H4 (cell line): ENCODE measurements at places on chromosomes 6 and 20. TPM values are rescaled to one million over a fixed set of nuclear protein-coding genes. Genes with fewer than 3 reads are reported as not detected.

- no peak for DNase-seq
Measured at GRCh38 chr6:27452496-27452897, 20.4 kb downstream of the ZNF184 start.

DNA sequence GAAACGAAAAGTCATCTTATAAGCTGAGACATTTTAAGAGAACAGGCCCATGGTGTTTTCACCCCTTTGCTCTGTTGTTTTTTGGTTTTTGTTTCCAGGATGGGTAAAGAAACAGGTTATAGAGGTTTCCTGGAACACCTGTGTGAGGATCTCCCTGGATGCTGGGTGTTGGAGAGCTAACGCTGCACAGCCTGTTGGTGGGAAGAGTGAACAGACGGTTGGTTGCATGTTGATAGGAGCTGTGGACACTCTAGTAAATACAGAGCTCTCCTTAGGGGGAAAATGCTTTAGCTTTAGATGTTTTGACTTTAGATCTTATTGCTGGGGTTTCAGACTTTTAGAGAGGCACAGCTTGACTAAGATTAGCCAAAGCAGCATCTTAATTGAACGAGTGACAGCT, 235.2 kb downstream of the SOX4 start:
- DNase-seq, result no peak

RBM24 gene
- total RNA-seq, result 1.0 and 1.1 TPM in 2 replicates

DNA sequence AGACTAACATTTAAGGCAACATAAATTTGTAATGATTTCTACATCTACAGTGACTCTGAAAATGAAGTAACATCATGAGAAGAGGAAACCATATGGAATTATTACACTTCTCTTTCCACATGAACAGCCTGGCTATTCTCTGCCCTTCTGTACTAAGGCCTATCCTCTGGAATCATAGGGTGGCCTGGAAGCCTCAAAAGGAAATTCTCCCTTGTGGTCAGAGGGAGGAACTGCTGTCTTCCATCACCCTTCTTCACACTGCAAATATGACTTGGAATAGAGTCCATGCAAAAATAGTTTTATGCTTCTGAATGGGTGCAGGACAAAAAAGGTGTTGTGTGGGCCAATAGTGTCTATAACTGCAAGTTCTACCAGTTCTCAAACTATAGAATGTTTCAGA, 44.6 kb upstream of the SH3BGRL2 start:
- DNase-seq, result no peak

ADGRB3 gene
- 0.79 and 1.1 TPM in 2 replicates for total RNA-seq

EDEM2 gene
- total RNA-seq, result 38.7 and 40.1 TPM in 2 replicates

PARD6B gene
- 1.6 and 3.3 TPM in 2 replicates for total RNA-seq

DNA sequence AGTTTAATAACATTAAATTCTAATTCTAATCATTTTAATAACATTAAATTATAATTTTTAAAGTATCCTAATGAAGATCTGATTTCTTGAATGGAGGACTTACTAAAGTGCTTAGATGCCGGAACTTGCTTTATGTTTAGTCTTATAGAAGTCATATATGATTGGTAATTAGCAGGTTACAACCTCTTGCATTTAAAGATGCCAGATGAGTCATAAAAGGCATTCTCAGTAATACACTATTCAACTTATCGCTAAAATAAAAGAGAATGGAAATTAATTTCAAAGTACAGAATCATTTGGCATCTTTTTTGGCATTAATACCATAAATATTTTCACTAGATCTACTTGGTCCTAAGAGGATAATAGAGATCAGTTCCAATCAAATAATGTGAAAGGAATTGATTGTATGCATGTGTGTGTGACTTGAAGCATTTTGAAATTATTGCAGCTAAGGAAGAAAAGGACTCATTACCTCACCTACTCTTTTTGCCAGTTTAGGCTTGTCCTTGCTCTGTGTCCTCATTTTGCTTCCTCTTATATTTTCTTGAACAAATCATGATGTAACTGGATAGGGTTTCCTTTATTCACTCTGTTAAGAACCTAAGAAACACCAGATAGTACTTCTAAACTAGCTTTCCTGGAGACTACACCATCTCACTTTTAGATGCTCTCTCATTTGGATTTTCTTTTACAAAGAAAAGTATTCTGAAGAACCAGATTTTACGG, 2.7 kb downstream of the COL21A1 start:
- DNase-seq, result no peak

CLPSL1 gene
- total RNA-seq, result not detected in 2 replicates

ADGRG6 gene
- 0.49 and 0.68 TPM in 2 replicates for total RNA-seq

SYCP2 gene
- total RNA-seq, result 0.23 and 2.1 TPM in 2 replicates

DBNDD2 gene
- total RNA-seq, result 2.7 and 3.8 TPM in 2 replicates

DNA sequence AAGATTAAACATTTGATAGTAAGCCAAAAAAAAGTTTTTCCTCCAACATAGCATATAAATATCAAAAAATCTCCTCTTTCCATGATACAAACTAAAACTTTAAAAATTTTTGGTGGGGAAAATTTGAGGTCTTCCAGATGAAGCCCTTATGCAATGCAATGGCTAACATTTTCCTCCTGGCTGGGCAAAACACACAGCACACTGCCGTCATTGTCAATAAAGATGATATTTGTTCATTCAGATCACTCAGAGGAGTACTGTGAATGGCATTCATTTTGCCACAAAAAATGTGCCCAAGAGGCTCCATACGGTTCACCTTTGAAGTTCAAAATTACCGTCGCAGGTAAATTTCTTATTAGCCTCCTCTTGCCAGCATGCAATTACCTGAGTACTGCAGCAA, 33.9 kb upstream of the FBXO9 start:
- no peak for DNase-seq

GRCh38 chr6:101167638-101168037, 225.9 kb upstream of the GRIK2 start:
- DNase-seq, result no peak

GRCh38 chr20:15076785-15077184, 739.4 kb upstream of the FLRT3 start:
- DNase-seq, result no peak

GRCh38 chr20:10093087-10093591, 58.4 kb downstream of the ANKEF1 start:
- DNase-seq, result peak; percentile 78

DNA sequence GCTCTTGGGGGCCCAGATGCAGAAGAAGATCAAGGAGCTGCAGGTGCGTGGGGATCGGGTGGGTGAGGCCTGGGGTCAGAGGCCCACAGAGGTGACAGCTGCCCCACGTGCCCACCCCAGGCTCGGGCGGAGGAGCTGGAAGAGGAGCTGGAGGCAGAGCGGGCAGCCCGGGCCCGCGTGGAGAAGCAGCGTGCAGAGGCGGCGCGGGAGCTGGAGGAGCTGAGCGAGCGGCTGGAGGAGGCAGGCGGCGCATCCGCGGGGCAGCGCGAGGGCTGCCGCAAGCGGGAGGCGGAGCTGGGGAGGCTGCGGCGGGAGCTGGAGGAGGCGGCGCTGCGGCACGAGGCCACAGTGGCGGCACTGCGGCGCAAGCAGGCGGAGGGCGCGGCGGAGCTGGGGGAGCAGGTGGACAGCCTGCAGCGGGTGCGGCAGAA, 41.5 kb downstream of the MYH7B start:
- no peak for DNase-seq

GRCh38 chr6:7546383-7546782, 4.9 kb downstream of the DSP start:
- no peak for DNase-seq

- no peak for DNase-seq
Measured at GRCh38 chr20:41415191-41415590, 48.6 kb upstream of the EMILIN3 start.

DNA sequence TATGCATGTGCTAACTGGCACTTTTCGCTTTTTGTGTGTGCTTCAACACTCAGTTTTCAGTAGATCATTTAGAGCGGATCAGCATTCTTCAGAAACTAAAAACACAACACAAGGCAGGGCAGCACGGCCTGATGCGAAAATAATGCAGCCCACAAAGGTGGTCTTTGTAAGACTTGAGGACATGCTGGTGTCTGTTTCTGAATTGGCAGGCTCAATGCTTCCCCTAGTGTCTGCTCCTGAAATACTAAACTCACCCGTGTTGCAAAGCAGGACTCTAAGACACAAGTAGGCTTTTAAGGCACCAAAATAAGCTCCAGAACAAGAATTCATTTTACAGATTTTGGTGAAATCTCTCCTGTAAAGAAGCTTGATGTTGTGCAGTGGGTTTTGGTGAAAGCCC, 676.5 kb downstream of the TENT5A start:
- DNase-seq, result peak; percentile 3

DNA sequence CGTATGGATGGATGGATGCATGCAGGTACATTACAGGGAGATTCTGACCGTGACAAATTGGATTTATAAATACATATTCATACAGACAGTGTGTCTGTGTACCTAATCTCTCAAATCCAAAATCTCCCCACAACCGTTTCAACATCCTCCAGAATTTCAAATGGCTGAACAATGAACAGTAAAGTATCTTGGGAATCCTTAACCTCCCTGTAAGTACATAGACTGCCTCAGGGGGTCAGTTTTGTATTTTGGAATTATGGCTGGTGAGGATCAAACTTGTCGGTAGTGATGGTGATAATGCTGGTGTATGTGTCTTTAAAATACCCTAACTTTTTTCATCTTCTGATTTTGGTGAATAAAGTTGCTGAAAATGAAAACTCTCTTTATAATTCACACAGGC, 246.2 kb downstream of the FOXC1 start:
- DNase-seq, result no peak

GRCh38 chr6:34514112-34514511, 42.0 kb downstream of the SPDEF start:
- no peak for DNase-seq

DNA sequence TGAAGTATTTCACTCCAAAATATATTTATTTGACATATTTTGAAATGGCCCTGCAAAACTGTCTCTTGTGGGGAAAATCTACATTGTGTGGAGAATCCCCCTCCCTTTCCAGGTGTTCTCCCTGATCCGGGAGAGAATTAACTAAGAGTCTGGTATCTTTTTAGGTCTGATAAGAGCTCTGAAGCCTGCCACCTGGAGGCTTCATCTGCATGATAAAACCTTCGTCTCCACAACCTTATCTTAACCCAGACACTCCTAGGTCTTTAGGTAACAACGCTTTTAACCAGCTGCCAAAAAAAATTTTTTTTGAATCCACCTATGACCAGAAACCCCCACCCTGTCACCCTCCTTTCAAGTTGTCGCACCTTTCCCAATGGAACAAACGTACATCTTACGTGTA, 43.0 kb downstream of the FAM184A start:
- DNase-seq, result no peak

GRCh38 chr6:100493206-100493888, 28.6 kb upstream of the SIM1 start:
- DNase-seq, result no peak

DNA sequence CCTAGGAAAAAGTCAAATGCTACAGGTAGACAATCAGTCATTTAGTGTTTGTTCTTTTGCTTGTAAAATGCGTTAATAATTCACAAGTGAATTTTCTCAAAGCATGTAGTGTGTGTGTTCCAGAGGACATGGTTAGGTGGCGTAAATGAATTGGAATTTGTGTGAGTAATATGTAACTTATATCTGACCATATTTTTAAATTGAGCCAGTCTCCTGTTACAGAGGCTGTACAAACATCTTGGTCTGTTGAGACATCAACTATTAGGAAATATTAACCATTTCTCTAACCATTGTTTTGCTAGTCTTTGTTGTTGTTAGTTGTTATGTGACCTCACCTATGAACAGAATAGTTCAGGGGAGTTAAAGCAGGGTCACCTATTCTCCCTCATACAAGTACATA, 22.7 kb downstream of the MCM8 start:
- DNase-seq, result no peak

TPBG gene
- total RNA-seq, result 15.9 and 20.3 TPM in 2 replicates

DEFB132 gene
- not detected in 2 replicates for total RNA-seq

GPR63 gene
- total RNA-seq, result 2.2 and 2.4 TPM in 2 replicates

DNA sequence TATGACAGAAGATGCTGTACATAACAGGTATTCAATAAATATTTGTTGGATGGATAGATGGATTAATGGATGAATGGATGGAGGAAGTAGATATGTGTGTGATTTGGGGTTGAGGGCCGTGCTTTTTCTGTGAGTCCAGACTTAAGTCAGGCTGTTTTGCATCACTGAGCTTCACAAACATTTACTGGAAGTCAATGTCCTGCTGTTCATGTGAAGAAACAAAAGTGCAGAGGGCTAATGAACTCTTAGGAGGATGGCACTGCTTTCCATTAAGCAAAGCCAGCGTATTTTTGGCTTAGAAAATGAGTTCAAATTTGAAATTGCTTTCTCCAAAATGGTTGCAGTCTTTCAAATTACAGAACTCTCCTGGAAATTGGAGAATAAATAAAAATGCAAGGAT, 260.6 kb upstream of the SASH1 start:
- no peak for DNase-seq

- DNase-seq, result no peak
Measured at GRCh38 chr6:147779624-147780023, 271.1 kb downstream of the SAMD5 start.

GRCh38 chr20:3228750-3229032, 10.3 kb downstream of the SLC4A11 start:
- no peak for DNase-seq

GRCh38 chr6:89836639-89837222, 7.1 kb downstream of the CASP8AP2 start:
- DNase-seq, result no peak

PDCD2 gene
- 56.3 and 68.0 TPM in 2 replicates for total RNA-seq

SLC13A3 gene
- 0.12 TPM in 1 of 2 replicates, not detected in the other for total RNA-seq

- no peak for DNase-seq
Measured at GRCh38 chr6:135411339-135411738, 86.2 kb downstream of the AHI1 start.

FOXQ1 gene
- total RNA-seq, result 0.52 and 0.90 TPM in 2 replicates

GRCh38 chr6:38714239-38715015, 684 bp upstream of the DNAH8 start:
- DNase-seq, result no peak

- no peak for DNase-seq
Measured at GRCh38 chr20:21395666-21396598, 1.4 kb downstream of the NKX2-4 start.

- no peak for DNase-seq
Measured at GRCh38 chr6:15416932-15417509, 171.2 kb downstream of the JARID2 start.

TSHZ2 gene
- 0.33 and 1.4 TPM in 2 replicates for total RNA-seq

SPATA25 gene
- 0.12 and 1.0 TPM in 2 replicates for total RNA-seq

JPH2 gene
- total RNA-seq, result 0.15 TPM in 1 of 2 replicates, not detected in the other

DNA sequence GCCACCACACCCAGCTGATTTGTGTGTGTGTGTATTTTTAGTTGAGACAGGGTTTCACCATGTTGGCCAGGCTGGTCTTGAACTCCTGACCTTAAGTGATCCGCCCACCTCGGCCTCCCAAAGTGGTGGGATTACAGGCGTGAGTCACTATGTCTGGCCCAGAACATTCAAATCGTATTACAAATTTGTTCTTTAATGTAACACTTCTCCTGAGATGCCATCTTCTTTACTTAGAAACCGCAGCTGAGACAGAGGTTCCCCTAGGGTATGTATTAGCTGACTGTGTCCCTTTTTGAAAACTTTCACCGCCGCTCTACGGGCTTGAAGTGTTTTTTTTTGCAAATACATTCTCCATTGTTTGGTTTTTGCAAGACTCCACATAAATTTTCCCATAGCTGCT, 62.6 kb downstream of the TOX2 start:
- peak; percentile 34 for DNase-seq

MICB gene
- 12.2 and 14.5 TPM in 2 replicates for total RNA-seq
